ENCODE measurements at places on chromosomes 5 and 9.

- DNase-seq, result no peak
These were observed 17.2 kb upstream of the FCN2 start for GRCh38 chr9:134863306-134863902.

DNA sequence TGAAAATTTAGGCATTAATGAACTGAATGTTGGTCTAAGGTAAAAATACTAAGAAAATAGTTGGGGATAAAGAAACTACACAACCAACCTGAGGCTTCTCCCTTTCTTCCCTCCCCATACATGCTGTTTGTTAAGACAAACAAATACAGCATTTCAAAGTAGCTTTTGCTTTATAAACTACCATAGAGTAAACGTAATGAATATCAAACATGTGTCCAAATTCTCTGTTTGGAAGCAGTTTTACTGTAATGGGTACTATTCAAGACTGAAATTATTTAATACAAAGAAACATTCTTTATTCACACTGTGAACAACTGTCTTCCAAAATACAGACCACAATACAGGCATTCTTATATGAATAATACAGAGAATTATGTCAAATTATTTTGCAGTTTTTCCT is 52.0 kb downstream of the SLC44A1 start:
- DNase-seq, result no peak

- DNase-seq, result no peak
These were observed 255.8 kb upstream of the PUM3 start for GRCh38 chr9:3099646-3100045.

- DNase-seq, result no peak
These were observed 82.3 kb downstream of the SECISBP2 start for GRCh38 chr9:89400403-89401116.

- no peak for DNase-seq
These were observed 28.0 kb upstream of the IFNK start for GRCh38 chr9:27496135-27496504.

Measured in Jurkat, Clone E6-1 (cell line).